ENCODE measurements at places on chromosomes 4 and X.

GRCh38 chrX:1443496-1444075 is 9.1 kb downstream of the ASMTL start:
- no peak for DNase-seq

DNA sequence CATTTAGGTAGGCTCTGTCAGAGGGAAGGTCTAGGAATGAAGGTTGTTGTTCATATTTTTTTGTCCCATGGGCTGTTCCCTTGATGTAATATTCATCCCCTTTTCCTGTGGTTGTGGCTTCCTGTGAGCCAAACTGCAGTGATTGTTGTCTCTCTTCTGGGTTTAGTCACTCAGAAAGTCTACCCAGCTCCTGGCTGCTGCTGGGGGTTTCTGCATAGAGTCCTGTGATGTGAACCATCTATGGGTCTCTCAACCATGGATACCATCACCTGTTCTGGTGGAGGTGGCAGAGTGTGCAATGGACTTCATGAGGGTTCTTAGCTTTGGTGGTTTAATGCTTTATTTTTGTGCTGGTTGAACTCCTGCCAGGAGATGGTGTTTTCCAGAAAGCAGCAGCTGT is 122.8 kb downstream of the ZC4H2 start:
- no peak for DNase-seq

- DNase-seq: no peak
These were observed 1106.3 kb upstream of the IGFBP7 start for GRCh38 chr4:58216461-58216860.

DNA sequence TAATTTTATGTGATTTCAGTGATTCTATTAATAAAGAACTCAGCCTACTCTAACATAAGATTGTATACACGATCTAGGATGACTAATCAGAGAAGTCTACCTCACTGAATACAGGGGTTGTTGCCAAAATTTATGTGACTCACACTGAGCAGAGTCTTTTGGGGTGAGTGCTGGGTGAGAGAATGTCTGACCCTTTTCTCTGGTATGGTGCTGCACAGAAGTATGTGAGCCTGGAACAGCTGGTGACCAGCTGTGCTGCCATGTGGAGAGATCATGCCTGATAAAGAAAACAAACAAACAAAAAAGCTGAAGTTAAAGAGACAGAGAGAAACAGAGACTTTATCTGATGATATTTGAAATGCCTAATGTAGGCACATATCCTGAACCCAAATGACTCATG is 618.1 kb upstream of the GRIA3 start:
- no peak for DNase-seq

DNA sequence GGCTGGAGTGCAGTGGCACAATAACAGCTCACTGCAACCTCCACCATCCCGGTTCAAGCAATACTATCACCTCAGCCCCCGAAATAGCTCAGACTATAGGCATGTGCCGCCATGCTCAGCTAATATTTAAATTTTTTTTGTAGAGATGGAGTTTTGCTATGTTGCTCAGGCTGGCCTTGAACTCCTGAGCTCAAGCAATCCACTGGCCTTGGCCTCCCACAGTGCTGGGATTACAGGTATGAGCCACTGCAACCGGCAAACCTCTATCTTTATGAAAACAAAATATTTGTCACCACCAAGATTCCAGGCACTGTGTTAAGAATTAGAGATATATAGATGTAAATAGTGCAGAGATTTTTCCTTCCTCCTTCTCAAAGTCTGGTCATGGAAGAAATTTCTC is 232.5 kb downstream of the ANKRD50 start:
- DNase-seq: no peak

DNA sequence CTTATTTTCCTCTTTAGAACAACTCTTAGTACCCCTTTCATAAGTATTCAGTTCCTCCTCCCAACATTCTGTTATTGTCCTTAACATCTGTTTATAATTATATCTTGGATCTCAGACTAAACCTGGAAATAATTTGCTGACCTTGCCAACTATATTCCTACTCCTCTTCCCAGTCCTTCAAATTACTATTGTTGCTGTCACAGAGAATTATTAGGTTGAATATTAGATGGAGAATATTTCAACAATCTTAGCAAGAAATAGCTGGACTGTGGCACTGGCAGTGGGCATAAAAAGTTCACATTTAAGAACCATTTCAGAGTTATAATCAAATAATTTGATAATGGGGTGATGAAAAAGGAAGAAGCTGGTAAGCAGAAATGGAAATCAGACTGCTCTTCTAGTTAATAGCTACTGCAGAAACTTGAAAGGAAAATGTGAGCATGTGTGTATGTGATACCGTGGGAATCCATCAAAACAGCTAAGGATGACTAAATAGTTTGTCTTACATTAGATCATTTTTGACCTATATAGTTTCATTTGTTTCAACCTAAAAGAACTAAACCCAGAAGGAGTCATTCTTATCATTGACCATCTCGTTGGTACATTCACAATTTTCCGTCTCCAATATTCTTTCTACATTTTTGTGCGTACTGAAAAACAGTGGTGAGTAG is 43.3 kb upstream of the PRDM8 start:
- no peak for DNase-seq

- no peak for DNase-seq
These were observed 47.0 kb downstream of the ANXA10 start for GRCh38 chr4:168139336-168139735.

DNA sequence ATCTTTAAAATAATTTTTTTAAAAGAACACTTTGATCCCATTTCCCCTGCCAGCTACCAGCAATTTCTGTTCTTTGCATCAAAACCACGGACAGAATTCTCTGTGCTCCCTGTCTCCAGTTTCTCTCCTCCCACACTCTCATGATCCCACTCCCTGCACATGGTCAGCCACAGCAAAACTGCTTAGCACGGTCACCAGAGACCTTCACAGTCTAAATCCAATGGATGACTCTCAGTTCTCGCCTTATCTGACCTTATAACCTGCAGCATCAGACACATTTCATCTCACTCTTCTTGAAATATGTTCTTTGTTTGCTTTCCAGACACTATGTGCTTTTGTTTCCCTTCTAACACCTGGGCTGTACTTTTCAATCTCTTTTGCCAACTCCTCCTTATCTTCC is 131.5 kb downstream of the NR3C2 start:
- DNase-seq: no peak

GRCh38 chr4:147498031-147498660 is 17.2 kb downstream of the EDNRA start:
- DNase-seq: no peak

- DNase-seq: no peak
These were observed 19.7 kb downstream of the ZFX start for GRCh38 chrX:24169211-24169610.

DNA sequence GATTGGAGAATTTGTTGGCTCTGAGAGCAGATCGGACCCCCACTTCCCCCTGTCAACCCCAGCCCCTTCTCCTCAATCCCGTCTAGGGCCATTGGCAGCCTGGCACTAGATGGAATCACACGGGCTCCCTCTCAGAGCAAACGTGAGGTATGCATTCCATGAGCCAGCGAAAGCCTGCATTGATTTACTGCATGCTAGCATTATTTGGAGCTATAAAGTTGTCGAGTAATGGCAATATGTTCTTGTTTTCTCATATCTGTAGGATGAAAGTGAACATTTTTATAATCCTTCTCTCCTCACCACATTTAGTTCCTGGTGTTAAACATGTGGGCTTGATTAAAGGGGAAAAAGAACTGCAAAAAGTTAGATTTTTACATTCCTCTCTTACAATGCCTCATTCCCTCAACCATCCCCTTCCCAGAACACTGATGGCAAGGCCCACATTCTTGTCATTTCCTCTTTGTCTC is 159.2 kb downstream of the SPRY1 start:
- DNase-seq: no peak

GRCh38 chrX:139106069-139106468 is 394.6 kb upstream of the FGF13 start:
- DNase-seq: no peak

DNA sequence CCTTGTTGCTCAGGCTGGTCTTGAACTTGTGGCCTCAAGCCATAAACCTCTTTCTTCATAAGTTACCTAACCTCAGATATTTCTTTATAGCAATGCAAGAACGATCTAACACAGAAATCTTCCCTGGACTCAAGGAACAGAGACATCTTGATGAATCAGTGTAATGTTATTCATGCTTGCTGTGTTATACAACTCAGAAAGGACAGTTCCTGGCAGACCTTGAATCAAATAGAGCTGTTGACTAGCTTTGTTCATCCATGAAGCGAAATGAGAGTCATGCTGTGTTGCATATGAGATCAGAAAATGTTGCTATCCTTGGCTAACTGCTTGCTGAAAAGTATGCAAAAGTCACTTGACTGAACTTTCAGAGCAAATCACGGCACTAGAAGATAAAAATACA is 72.6 kb upstream of the ARHGAP24 start:
- DNase-seq: no peak

DNA sequence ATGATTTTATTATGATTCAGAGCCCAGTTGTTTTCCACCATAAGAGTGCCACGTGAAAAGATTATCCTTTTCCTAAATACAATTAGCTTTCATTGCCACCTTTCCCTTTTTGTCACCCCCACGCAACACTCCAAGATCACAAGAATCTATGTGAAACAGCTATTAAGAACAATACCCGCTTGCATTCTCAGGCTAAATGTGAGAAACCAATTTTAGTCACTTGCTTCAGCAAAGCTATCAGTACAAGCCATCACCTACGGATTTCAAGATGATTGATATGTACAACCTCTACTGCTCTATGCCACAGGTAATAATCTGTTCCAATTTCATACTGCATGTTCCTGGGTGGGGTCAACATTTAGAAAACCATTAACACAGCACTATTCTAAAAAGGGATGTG is 2.5 kb downstream of the ATP11C start:
- no peak for DNase-seq

DNA sequence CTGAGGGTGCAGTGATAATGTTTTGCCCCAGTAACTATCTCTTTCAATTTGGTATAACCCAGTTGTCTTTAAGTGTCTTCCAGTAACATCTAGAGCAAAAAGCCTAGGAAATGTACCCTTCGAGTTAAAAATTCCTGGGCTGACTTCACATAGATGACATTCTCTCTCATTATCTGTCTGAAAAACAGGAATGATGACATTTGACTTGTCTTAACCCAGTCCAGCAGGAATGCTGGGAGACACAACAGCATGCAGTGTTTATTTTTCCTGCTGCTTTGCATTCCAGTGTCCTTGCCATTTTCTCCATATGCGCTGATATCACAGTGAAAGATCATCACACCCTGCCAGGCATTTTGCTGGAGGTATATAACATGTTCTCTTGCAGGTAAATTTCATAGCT is 130.0 kb downstream of the SOWAHB start:
- no peak for DNase-seq

GRCh38 chrX:149510386-149510785 is 5.3 kb upstream of the IDS start:
- no peak for DNase-seq

DNA sequence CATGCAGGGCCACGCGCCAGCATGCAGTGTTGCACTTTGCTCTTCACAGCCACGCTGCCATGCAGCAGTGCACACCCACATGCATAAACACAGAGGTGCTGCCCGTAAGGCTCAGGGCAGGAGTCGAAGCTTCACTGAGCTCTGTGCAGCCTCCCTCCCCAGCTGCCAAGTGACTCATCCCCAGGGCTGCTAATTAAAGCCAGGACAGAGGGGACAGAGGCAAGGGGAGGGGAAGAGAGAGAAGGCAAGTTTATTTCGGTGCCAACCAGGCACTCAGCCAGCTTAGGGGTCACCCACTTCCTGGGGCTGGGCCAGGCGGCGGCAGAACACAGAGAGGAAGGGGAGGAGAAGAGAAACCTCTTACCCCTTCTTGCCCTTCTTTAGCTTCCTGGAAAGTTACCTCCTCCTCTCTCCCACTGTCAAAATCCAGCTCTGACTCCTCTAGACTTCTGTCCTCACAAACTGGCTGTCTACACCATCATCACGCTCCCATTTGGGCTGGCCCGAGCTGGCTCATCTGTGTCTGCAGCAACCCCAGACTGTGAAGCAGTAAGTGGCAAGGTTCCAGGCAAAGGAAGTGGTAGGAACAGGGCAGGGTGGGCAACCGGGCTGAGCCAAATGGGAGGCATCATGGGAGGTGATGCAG is 6.2 kb upstream of the IQSEC2 start:
- peak; percentile 10 for DNase-seq

- no peak for DNase-seq
These were observed 1.8 kb downstream of the CA5B start for GRCh38 chrX:15739886-15740285.

- no peak for DNase-seq
These were observed 1012.5 kb upstream of the LCORL start for GRCh38 chr4:19033816-19034733.

DNA sequence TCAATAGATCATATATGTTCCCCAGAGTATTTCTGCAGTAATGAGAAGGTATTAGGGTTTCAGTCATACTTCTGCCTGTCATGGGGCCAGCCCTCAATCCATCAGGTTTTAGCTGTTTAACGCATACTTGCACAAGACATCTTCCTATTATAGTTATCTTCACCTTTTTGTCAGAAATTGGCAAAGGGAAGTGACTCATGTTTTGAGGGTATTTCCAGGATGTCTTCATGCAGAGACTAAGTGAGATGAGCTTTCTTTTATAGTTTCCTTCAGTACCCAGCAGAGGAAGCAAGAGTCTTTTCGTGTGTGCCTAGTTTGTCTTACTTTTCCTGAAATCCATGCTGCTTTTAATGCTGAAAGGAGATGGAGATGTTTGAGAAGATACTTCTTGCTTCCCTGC is 9.5 kb downstream of the CSTF2 start:
- DNase-seq: peak; percentile 7

DNA sequence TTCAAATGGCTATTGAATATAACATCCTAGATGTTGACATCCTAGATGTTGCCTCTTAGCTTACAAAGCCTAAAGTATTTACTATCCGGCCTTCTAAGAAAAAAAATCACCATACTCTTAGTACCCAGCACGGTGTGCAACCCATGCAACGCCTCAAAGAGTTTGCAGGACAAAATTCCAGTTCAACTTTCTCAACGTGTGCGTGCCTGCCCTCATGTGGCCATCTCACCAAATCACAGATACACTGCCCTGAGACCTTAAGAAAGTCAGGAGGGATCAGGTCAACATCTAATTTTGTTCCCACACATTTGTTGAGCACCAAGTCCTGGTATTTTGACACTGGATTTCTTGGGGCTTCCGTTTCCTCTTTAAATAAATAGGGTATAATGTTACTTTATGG is 68.3 kb downstream of the CRMP1 start:
- DNase-seq: no peak

DNA sequence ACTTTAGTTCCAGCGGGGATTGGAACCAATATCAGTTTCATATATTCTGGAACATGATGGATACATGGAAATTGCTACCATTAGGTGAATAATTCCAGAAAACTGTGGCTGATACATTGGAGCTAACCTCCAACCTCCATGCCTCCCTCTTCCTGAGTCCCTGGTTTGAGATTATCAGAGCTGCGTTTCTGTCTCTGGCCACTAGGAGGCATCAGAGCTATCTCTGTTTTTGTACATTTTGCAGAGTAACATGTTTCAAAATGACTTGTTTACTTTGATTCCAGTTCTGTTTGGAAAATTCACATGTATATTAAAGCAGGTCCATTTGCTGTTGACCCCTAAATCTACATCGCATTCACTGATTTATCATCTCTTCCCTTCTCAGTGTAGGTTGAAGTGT is 2.4 kb upstream of the RAB40AL start:
- DNase-seq: no peak

GRCh38 chr4:118335324-118335723 is 17.5 kb downstream of the PRSS12 start:
- no peak for DNase-seq

Measured in NK-92 treated with Interleukin-12 subunit alpha and Interleukin-12 subunit beta, amount 100 ng/mL, for 24 hours (cell line).